Activated naive CD4-positive, alpha-beta T cell treated with anti-CD3 and anti-CD28 coated beads, Interleukin-2, amount 50 U/mL, for 72 hours (primary cell): ENCODE measurements at places on chromosomes 3 and 15. TPM values are rescaled to one million over a fixed set of nuclear protein-coding genes. Genes with fewer than 3 reads are reported as not detected.

Gene PDIA5
- 20.0 TPM for total RNA-seq

GRCh38 chr15:91523596-91523995 is 329.9 kb upstream of the SLCO3A1 start:
- DNase-seq, result no peak

Gene GPR27
- not detected for total RNA-seq

Gene CYP1A2
- not detected for total RNA-seq

DNA sequence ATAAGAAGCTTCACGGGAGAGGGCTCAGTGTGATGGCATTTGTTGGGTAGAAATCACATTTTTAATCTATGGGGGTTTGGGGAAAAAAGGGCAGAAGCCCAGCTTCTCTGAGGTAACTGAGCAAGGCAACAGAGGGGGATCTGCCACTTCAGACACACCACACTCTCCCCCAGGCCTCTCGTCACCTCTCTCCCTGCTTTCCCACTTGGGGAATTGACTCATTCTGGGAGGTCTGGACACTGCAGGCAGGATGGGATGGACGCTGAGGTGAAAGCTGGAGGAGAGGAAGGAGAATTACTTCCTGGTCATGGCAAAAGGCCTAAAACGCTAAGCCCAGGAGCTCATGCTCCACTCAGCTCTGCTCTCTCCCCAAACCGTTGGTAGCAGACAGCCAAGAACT is 33.2 kb downstream of the MYO5C start:
- DNase-seq, result no peak

GRCh38 chr3:51950899-51951298 is 4.3 kb upstream of the GPR62 start:
- DNase-seq, result no peak

Gene MCF2L2
- total RNA-seq, result 2.5 TPM

Gene UROC1
- not detected for total RNA-seq

GRCh38 chr15:58268746-58269267 is 130.6 kb downstream of the AQP9 start:
- no peak for DNase-seq

GRCh38 chr3:133301194-133301593 is 98.7 kb upstream of the BFSP2 start:
- DNase-seq, result no peak

DNA sequence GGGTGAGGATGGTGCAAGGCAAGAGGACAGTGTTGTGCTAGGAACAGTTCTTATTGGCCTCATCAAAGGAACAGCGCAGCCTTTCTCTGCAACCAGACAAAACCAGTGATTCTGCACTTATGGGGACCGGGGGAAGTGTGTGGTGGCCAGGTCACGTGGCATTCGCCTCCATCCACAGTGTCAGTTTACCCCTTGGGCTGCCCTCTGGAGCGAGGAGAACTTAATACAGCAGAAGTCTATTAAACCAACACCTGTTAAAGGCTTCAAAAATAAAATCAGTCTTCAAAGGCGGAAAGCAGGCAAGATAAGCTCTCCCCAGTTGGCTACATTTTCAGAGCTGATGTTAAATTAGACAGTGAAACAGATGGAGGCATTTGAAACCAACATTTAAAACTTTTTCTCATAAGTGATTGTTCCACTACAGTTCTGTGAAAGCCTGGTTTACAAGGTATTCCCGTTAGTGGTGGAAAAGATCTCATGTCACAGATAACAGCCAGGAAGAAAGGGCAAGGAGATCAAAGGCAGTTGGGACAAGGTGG is 75.2 kb downstream of the LRIG1 start:
- DNase-seq, result no peak

- DNase-seq, result peak; percentile 68
Measured at GRCh38 chr15:101121511-101122090, 130.2 kb downstream of the CHSY1 start.

DNA sequence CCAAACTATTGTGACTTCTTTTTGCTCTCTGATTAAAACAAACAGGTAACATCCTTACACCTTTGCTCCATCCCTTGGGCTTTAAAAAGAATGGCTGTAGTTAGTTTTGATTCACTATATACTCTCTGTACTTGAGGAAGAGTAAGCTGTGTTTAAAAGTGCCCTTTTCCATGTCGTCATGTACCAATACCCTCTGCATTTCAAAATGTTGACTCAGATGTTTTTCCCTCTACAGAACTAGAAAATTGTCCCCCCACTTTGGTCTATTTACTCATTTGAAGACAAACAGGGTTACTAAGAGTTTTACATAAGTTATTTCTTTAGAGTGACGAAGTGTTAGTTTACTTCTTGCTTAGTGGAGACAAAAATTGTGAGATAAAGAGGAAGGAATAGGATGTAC is 62.7 kb downstream of the TASOR start:
- no peak for DNase-seq

- DNase-seq, result no peak
Measured at GRCh38 chr3:190673148-190673547, 159.3 kb downstream of the IL1RAP start.

Gene SRGAP3
- total RNA-seq, result 1.9 TPM

Gene ENTPD3
- total RNA-seq, result not detected

- no peak for DNase-seq
Measured at GRCh38 chr3:188322135-188322887, 168.4 kb downstream of the LPP start.

Gene ERC2
- total RNA-seq, result not detected

DNA sequence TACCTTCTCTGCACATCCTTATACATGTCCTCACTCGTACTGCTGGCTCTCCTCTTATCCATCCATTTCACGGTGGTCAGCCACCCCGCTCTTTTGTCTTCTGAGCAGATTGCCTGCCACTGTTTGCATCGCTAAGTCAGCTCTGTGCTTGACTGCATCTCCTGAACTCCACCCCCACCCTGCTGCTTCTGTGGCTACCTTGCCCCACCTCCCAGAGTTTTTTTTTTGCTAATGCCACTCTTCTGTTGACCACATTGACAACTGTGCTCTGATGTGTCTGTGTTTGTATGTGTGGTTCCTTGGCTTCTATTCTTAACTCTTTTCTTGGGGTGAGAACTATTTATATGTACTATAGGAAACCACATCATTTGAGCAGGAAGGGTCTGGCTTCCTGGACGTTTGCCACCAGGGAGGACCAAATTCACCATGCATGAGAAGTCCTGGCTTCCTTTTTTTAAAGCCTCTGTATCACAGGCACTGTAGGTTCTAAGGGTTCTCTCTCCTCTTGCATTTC is 12.8 kb upstream of the MTMR10 start:
- DNase-seq, result no peak

GRCh38 chr3:181739628-181740027 is 27.9 kb downstream of the SOX2 start:
- DNase-seq, result no peak

- DNase-seq, result no peak
Measured at GRCh38 chr3:70606018-70606417, 293.6 kb upstream of the MDFIC2 start.

Gene MINDY2
- 14.6 TPM for total RNA-seq

Gene SLC22A13
- 1.1 TPM for total RNA-seq

Gene RYK
- 16.4 TPM for total RNA-seq

Gene KIAA1143
- total RNA-seq, result 31.3 TPM

Gene TLR9
- 0.86 TPM for total RNA-seq

DNA sequence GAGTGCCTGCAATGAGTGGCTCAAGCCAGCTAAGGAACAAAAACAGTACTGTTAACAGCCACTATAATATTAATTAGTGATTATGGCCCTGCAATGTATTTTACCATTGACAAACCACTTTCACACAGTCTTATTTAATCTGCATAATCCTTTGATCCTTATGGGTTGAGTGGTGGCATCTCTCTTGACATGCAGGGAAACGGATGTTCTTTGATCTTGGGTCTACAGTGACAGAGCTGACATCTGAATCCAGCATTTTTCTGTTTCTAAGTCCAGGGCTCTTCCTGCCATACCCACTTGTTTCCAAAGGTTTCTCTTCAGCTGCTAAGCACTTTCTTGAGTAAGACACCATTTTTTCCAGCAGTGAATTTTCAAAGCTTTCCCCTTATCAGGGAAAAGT is 277.7 kb upstream of the ROPN1 start:
- DNase-seq, result no peak

Gene TMEM108
- not detected for total RNA-seq

- no peak for DNase-seq
Measured at GRCh38 chr3:153572165-153572564, 410.1 kb downstream of the RAP2B start.

Gene TNFAIP8L3
- not detected for total RNA-seq

DNA sequence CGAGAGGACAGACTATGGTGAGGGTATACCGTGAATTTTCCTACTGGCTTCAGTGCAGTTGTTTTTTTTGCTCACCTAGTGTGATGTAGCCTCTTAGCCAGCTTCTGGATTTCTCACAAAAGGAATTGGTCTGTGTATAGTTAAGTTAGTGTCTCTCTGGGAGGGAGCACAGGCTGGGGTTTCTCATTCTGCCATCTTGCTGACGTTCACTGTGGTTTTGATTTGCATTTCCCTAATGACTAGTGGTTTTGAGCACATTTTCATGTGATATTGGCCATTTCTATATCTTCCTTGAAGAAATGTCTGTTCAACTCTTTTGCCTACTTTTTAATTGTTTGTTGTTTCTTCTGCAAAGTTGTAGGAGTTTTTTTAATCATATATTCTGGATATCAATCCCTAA is 2.2 kb upstream of the CD86 start:
- no peak for DNase-seq

- DNase-seq, result no peak
Measured at GRCh38 chr3:129577366-129577765, 29.1 kb downstream of the PLXND1 start.

DNA sequence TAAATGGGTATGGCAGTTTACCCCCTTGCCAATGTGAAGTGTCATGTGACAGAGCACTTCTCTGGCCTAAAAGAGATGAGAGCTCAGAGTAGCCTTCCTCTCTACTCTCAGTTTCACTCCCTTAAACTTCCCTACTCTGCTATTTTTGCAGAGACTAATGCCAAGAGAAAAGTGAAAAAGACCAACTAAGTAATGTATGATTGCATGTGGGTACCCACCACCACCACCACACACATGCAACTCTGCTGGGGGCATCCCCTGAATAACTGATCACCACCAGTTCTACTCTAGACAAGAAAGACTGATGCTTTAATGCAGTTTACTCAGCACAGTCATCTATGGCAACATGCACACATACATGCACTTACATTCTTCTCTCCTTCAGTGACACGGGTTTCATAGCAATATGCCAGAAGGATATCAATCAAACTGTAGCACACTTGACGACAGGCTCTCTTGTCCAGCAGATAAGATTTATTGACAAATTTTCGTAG is 31.3 kb downstream of the SHQ1 start:
- DNase-seq, result no peak

- no peak for DNase-seq
Measured at GRCh38 chr3:3806856-3807255, 7.6 kb downstream of the LRRN1 start.

GRCh38 chr3:47577583-47578118 is 1.0 kb downstream of the CSPG5 start:
- DNase-seq, result peak; percentile 12

Gene RETNLB
- not detected for total RNA-seq

- no peak for DNase-seq
Measured at GRCh38 chr15:91515188-91515754, 338.2 kb upstream of the SLCO3A1 start.

DNA sequence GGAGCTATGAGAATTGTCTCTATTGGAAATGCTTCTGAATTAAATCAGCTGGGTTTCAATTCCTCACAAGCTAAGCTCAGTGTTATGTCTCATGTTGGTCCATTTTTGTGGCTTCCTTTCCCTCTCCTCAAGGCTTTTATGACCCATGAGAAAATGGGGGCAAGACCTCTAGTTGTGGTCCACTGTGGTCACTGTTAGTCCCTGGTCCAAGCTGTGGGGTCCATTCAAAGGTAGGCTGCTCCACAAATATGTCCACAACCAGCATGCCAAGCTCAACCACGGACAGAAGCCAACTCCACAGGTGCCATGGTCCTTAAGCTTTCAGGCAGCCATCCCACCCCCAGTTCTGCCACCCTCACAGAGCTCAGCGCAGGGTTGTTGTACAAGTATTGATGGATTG is 14.9 kb upstream of the TPM1 start:
- no peak for DNase-seq

- DNase-seq, result no peak
Measured at GRCh38 chr3:104126864-104127553, 1239.7 kb upstream of the ALCAM start.

DNA sequence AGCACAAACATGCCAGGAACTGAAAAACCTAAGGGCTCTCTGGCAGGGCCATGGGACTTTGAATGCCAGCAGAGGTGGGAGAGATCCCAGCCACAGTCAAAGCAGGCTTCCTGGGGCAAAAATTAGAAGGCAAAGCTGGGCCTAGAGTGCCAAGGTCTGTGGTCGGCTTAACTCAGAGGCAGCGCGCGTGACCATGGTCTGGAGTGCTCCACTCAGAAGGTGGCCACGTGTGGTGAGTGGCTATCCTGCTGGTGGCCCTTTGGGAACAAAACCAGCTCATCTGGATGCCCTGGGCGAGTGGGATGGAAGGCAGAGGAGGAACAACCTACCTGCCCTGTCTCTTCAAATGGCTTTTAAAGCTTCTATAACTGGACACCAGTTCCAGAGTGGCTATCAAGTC is 63.1 kb downstream of the OXNAD1 start:
- no peak for DNase-seq

Gene CHRFAM7A
- total RNA-seq, result 4.3 TPM

- no peak for DNase-seq
Measured at GRCh38 chr3:69925506-69925905, 74.0 kb upstream of the SAMMSON start.

- no peak for DNase-seq
Measured at GRCh38 chr3:42503251-42503924, 945 bp downstream of the VIPR1 start.

GRCh38 chr3:128466840-128467541 is at the start of gene DNAJB8:
DNAJB8 (minus strand) TSS chr3:128466890; CDS start chr3:128463245, 3,645 bp downstream.
- no peak for DNase-seq

DNA sequence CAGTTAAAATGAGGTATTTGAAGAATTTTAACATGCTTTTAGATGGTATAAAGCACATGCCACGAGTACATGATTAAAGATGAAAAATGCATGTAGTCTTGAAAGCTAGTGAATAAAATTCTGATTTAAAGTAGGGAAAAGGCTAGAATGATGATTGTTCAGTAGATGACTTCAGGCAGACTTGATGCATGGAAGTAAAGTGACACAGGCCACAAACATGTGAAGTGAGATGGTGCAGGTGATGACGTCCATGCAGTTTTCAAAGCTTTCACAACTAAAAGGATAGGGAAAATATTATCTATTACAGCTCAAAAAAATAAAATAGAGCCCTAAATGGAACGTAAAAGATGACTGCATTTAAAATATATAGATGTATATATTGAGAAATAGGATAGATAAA is 140.9 kb downstream of the TFG start:
- no peak for DNase-seq

Gene SPSB4
- not detected for total RNA-seq

Gene ARPP21
- not detected for total RNA-seq
